GM10248 (cell line): ENCODE measurements at places on chromosomes 2 and 18.

DNA sequence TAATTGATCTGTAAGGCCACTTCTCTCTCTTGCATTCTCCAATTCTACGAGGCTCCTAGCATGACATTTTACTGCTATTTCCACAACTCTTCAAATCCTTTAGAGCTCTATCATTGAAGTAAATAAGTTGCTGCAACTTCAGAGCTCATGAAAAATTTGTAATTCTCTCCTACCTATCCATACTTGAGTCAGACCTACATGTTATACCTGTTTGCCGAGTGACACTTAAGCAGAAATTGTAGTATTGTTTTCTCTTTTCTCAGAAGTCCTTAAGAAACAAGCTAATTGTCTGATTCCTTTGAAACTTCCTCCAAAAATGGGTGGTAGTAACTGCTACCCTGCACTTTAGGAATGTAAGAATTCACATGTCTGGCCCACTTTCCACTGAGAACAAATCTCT is 26.1 kb downstream of the GALM start:
- DNase-seq, result no peak

GRCh38 chr2:239285071-239285931 is 115.5 kb downstream of the HDAC4 start:
- peak; percentile 67 for DNase-seq

- DNase-seq, result no peak
Observed at GRCh38 chr18:58061349-58061748, 17.3 kb downstream of the NEDD4L start.

- peak; percentile 82 for DNase-seq
Observed at GRCh38 chr2:238097988-238098871, 1.9 kb upstream of the ESPNL start.

DNA sequence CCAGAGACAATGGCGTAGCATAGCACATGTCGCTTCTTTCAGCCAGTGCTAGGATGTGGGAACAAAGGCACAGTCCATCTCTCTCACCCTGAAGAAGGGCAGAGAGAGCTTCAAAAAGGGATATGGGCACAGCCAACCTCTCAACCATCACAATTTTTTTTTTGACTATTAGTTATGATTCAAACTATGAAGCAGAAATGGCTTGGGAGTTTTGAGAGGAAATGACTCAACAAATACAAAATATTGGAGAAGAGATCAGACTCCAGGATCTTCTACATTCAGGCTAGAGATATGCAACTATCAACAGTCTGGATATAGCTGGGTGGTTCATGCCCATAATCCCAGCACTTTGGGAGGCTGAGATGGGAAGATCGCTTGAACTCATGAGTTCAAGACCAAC is 109.1 kb downstream of the MCFD2 start:
- DNase-seq, result no peak
